ENCODE measurements at places on chromosomes 12 and 14.

GRCh38 chr12:115249671-115250278 is 565.8 kb upstream of the TBX3 start:
- no peak for DNase-seq

DNA sequence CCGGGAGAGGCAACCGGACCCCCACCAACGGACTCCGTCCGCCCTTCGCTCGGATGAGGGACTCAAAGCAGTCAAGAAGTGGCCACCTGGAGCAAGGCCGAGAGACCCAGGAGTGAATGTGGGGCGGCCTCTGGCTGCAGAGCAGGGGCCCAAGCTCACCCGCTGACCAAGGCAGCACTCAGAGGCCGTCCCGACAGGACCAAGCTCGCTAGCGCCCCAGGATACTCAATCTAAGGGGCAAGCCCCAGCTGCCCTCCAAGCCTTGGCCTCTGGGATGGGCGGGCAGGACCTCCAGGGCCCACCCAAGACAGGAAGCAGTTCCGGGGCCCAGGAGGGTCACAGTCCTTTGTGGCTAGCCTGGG is 936 bp downstream of the AKT1 start:
- DNase-seq, result no peak

DNA sequence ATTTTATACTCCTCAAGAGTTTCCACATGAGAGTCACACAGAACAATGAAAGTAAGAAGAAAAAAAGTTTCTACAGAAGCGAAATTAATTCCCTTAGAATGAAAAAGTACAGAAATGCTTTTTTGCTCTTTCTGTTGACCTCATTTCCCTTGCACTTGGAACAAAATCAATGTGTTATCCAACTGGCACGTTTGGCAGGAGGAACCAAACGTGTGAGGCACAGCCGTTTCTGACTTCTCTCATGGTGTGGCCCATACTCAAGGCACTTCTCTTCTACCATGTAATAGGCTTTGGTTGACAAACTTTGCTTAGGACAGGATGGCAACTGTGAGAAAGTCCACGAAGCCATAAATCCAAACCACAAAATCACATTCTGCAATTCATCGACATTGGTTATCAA is 297.0 kb downstream of the FUT8 start:
- DNase-seq, result no peak

DNA sequence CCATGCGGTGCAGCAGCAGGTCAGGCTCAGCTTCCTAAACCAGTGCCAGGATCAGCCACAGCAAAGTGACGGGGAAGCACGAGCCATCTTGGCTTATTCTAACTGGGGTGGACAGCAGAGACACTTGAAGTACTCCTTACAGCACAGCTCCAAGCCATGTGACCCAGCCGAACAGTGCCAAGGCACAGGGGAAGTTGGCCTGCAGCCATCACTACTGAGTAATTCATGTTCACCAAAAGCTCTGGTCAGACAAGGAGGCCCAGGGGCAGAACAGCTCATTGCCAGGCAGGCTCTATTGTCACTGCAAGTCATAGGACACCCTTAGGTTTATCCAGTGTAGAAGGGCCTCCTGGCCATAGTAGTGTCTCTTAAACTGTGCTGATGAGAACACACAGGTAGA is 23.4 kb upstream of the SLC35F4 start:
- DNase-seq, result no peak
